ENCODE measurements at places on chromosomes 7 and 10.
A peak's percentile ranks its signal among the peaks of the same experiment; 100 is the strongest.

DNA sequence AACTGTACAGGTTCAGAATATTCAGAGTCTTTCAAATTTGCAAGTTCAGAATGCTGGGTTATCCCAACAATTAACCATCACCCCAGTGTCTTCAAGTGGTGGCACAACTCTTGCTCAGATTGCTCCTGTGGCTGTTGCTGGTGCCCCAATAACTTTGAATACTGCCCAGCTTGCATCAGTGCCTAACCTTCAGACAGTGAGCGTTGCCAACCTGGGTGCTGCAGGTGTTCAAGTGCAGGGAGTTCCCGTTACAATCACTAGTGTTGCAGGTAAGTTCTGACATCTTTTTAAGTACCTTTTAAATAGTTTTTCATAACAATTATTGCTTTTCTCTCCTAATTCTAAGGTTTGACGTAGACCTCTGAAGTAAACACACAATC, 2.7 kb downstream of the SP4 start:
- no peak for DNase-seq

DNA sequence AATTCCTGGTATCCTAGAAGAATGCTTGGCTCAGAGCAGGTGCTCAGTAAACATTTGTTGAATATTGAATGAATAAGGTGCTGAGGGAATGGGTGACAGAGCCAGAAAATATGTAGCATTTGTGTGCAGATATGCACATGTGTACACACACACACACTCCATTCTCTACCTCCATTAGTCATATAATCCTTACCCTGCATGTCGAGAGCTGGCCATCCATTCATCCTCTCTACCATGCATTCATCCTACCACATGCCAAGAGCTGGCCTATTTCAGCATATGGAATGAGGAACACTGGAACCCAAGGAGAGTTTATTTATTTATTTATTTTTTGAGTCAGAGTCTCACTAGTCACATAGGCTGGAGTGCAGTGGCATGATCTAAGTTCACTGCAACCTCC, 284.8 kb downstream of the PLXNA4 start:
- no peak for DNase-seq

DNA sequence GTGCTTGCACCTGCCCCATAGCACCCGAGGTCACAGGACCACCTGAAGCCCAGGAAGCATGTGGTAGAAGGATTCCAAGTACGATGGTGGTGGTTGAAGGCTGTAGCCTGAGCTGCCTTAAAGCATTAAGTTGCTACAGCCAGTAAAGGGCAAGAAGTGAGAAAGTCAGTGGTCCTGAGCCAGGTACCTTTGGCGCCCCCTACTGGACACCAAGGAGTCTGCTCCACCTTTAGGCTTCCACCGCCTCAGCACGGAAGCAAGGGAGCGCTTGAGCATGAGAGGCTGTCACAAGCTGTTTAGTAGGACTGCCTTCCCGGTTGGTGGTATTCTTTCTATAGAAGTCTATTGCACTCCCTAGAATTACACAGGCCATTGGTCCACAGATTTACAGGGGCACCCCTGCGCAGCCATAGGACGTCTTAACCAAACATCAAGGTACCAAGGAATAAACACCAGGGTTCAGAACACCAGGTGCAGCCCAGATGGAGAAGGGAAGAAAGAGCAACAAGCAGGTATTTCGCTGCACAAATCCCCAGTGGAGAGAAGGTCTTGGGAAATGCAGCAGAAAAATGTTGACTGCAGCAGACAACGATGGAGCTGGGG, 2.2 kb downstream of the CRTAC1 start:
- DNase-seq, result peak; percentile 66

GRCh38 chr10:131858583-131859340, 42.0 kb upstream of the PPP2R2D start:
- DNase-seq, result no peak

DNA sequence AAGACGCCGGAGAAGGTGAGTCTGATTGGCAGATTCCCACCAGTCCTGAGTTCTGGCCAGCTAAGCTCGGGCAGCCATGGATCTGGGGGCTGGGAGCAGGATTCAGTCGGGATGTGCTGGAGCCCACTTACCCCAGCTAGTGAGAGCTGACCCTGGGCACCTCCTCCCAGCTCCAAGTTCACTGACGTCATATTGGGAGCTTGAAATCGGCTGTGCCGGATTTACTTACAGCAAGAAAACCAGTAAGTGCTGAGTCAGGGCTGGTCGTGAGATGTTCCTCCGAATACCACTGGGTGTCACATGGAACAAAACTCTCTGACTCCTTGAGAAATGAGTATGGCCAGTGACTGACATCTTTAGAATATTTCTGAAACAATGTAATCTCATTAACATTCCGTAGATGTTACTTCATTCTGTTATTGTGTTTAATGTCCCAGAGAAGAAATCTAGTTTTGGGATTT, 621.2 kb downstream of the SDK1 start:
- DNase-seq, result no peak

DNA sequence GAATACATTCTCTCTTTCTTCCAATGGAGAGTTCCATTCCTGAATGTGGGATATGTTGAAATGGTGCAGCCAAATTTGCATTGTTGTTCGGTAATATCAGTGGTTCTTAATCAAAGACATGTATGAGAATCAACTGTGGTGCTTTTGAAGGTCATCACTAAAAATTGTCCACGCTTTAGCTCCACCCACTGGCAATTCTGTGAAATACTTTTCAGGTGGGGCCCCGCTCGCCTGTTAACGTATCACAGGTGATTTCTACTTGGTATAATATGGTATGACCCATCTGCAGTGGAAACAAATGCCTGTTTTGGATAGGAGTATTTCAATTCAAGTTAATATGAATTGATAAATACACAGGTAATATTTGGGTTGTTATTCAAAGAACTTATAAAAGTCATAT, 178.4 kb downstream of the NSUN6 start:
- no peak for DNase-seq

DNA sequence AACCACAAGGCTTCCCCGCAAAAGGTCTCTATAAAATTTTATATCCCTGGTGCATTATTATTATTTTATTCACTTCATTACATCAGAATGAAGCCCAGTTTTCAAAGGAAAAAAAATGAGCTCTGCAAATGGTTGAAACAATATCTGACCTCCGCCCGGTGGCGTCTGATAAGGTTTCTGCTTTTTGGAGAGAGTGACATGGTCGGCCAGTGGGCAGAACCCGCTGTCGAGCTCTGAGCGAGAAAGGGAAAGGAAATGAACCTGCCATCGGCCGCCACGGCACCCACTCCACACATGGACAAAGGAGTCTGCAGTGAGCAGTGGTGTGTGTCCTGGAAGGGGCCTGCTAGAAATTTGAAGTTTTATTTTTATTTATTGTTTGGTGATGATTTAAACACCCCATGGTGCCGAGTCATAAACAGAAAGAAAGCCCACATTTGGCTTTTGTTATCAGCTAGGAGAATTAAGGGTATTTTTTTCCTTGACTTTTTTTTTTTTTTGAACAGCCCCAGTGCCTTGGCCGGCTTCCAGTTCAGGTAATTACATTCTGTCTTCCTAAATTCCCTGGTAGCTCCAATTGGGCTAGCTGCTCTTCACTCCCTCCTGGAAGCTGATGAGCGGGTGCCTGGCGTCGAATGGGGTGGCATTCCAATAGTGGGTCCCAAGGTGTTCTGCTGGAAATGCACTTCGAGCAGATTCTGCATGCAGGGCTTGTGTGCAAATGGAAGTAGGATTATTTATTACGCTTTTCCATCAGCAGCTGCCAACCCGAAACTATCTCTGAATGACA, 149.4 kb upstream of the MKI67 start:
- no peak for DNase-seq

DNA sequence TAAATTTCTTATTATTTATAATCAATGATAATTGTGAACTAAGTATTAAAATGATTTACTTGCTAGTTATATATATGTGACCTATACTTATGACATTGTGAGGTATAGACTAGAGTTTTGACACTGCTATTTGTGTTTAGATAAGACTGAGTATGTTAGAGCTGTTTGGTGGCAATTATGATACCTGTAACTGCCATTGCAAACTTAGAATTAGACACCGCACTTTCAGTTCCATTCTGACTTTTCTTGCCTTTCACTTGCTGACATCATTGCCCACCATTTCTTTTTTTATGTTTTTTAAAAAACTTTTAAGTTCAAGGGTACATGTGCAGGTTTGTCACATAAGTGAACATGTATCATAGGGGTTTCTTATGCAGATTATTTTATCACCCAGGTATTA, 214.5 kb downstream of the MBL2 start:
- DNase-seq, result no peak

DNA sequence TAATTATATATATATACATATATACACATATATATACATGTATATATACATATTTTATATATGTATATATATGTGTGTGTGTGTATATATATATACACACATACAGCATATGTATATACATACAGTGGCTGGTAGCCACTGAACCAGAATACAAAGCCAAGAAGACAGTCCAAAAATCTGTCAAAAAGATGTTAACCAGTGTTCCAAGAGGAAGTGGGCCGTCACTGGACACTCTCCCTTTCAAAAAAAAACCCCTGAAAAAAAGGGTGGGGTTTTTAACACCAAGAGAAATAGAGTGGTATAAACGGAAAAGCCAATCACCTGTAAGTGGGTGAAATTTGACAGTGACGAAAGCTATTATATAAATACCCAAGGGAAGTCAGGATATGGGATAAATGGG, 31.1 kb upstream of the C1GALT1 start:
- no peak for DNase-seq

DNA sequence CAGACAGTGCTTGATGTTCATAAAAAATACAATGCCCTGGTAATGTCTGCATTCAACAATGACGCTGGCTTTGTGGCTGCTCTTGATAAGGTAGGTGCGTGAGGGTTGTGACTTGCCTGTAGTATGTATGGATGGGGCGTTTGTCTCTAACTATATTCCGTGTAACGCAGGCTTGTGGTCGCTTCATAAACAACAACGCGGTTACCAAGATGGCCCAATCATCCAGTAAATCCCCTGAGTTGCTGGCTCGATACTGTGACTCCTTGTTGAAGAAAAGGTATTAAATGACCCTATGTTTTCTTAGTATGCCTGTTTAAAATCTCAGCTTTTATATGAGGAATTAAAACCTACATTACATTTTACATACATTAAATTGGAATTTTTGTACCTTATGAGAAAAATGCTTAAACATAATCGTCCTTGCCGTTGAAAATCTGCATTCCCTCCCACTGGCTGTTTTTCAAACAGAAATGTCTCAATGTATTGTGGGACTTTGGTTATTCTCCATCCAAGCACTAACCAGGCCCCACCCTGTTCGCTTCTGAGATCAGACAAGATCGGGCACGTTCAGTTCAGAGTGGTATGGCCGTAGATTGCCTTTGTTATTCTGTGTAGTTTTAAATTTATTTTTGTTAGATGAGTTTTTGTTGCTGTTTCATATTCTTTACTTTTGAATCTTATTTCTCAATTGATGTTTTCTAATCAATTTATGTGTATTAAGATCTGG, 85.3 kb downstream of the CUL1 start:
- no peak for DNase-seq

GRCh38 chr7:135772639-135773222, 24.1 kb upstream of the FAM180A start:
- DNase-seq, result no peak

DNA sequence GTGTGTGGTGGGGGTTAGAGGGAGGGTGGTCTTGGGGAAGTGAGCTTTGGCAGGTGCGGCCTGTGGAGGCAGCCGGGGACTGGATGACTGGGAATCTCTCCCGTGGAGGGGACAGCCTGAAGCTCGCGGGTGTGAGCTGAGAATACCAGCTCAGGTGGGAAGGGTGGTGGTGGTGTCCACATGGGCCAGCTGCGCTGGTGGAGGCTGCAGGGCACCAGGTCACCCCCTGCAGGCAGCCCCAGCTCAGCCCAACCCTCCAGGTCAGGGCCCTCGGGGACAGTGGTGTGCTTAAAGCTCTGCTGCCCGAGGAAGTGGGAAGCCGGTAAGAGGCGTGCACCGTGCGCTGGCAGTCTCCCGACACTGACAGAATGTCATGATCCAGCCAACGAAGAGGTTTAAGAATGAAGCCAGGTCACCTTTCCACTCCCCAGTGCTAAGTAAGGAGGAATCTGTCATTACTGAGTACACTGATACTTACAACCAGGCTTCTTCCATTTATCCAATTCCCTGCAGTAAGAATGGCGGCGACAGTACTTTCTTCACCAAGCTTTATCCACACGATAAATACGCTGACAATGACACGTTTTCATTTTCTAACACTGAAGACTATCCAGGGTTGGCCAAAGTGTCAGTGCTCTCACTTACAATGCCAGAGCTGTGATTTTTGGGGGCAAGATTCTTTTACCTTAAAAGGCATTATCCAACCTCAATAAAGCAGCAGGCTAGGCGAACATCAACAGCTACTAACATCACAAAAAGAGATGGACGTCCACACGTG, 20.4 kb downstream of the BRI3 start:
- no peak for DNase-seq

- no peak for DNase-seq
Observed at GRCh38 chr10:124497196-124497881, 35.7 kb downstream of the LHPP start.

DNA sequence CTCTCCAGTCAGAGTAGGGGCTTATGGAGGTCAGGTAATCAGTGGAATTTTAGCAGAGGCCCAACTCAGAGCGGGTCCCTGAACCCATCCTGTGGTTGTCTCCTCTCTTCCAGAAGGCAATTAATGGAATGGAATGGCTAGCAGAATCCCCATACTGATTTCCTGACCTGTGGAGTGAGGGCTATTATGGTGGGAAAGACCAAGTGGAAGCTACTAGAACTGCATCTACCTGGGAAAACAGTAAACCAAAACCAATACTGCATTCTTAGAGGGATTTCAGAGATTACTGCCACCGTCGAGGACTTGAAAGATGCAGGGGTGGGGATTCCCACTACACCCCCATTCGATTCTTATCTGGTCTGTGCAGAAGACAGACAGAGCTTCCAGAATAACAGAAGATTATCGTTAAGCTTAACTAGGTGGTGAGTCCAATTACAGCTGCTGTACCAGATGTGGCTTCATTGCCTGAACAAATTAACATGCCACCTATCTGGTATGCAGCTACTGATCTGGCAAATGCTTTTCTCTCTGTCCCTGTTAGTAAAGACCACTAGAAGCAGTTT, 73.2 kb downstream of the LMBR1 start:
- DNase-seq, result no peak

Data from T-helper 2 cell (primary cell).